ENCODE measurements at places on chromosomes 5 and 9.

DNA sequence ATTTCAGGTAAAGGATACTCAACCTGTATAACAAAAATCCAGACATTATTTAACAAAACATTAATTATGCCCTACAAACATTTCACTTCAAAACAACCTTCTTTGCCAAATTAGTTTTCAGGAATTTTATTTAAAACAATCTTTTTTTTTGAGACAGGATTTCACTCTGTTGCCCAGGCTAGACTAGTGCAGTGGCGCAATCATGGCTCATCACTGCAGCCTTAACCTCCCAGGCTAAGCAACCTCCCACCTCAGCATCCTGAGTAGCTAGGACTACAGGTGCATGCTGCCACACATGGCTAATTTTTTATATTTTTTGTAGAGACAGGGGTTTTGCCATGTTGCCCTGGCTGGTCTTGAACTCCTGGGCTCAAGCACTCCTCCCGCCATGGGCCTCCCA lies 3.9 kb downstream of the FNIP1 start:
- DNase-seq, result no peak

- DNase-seq, result no peak
Observed at GRCh38 chr5:35634326-35634725, 16.7 kb downstream of the SPEF2 start.

GRCh38 chr5:76294573-76294972 lies 108.5 kb upstream of the IQGAP2 start:
- no peak for DNase-seq

GRCh38 chr5:53856506-53856905 lies 296.1 kb downstream of the NDUFS4 start:
- no peak for DNase-seq

DNA sequence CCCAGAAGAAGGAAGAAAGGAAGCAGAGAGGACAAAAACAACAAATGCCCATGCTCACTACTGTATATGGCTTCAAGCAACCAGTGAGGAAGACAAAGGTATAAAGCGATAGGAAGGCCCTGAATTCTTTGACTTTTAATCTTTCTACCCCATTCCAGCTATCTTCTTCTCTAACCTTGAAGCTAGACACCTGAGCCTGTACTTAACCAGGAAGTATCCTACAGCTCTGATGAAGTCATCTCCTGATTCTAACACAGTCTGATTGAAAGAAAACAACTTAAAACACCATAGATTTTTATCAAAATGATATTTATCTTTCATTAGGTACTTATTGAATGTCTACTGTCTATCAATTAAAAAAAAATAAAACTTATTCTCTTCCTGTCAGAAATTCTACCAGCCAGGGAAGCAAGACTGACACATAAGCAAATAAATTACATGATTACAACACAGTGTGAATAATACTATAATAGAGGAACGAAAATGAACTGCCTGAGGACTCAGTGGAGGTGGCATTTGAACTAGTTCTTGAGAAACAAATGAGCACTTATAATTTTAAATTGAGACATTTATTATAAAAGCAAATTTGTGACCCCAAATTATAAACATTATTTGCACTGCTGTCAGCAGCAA lies 123.3 kb upstream of the ELL2 start:
- DNase-seq, result no peak

DNA sequence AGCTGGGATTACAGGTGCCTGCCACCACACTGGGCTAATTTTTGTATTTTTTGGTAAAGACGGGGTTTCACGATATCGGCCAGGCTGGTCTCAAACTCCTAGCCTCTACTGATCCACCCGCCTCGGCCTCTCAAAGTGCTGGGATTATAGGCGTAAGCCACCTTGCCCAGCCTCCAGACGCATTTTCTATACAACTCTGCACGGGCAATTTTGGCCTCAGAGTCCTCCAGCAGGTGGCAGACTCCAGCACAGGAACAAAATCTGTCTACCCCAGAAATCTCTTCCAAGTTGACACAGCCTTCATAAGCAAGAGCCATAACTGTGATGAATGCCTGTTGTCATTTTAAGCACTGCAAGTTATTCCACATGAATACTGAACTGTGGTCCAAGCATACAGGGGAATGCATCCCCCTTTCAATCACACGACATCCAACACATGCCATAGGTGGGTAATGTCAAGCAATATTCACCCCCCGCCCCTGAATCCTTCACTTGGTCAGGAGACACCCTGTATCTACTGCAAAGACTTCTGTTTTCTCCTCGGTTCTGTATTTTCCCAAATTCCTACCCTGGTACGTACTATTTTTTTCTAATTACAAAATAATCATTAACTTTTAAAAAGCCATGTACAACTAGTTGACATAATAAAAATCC lies 50.8 kb downstream of the ALDH7A1 start:
- no peak for DNase-seq

DNA sequence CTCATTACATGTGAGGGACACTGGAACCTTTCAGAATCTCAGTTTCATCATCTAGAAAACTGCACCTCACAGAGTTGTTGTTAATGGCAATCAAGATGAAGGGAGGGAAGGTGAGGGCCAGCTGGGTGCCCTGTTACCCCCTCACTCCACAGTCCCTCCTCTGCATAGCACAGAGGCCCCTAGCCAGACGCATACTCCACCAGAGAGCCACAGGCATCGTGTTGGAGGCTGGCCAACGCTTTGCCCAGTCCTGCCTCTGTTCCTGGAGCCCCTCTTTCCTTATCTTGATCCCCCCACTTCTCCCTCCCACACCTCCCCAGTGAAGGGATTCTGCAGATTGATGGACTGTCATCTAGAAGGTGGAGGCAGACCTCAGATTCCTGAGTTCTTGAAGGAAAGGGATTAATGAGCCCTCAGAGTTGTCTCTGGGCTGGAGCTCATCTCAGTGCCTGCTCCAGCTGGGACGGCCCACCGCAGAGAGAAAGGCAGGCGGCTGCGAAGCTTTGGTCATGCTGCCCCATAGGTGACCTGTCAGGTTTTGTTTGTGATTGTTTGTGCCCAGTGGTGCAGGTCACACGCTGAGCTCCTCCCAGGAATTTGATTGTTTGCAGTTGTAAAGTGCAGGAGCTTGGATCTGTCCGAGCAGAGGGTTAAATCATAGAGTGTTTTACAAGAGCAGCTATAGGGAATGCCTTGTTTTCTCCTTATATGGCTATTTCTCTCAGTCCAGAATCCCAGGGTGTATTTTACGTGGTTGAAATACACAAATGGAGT lies 487.3 kb downstream of the CCDC171 start:
- DNase-seq, result no peak

- DNase-seq, result no peak
Observed at GRCh38 chr9:95465115-95465514, 51.7 kb downstream of the PTCH1 start.
